Anterior cingulate cortex (tissue), 58 donors: ENCODE measurements at places on chromosomes 5 and 9.

DNA sequence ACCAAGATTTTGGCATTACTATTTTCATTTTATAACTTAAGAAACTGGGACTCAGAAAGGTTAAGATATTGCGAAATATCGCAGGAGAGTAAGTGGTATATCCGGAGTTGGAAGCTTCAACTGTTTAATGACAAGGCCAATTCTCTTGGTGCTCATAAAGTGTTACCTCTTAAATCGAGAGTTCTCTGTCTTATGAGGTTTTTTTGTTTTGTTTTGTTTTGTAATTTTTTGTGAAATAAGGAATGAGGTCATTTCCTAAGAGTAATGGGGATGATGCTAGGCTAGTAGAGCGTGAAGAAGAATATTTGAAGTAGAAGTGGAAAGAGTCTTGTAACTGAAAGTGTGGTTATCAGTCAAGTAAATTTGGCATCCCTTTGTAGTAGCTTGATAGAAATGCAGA lies 183.2 kb upstream of the DAB2 start:
- no peak for DNase-seq

- no peak for DNase-seq
Measured at GRCh38 chr5:78810098-78810920, 161.7 kb upstream of the LHFPL2 start.

GRCh38 chr9:68895741-68896478 lies 118.0 kb downstream of the PRKACG start:
- DNase-seq, result no peak

DNA sequence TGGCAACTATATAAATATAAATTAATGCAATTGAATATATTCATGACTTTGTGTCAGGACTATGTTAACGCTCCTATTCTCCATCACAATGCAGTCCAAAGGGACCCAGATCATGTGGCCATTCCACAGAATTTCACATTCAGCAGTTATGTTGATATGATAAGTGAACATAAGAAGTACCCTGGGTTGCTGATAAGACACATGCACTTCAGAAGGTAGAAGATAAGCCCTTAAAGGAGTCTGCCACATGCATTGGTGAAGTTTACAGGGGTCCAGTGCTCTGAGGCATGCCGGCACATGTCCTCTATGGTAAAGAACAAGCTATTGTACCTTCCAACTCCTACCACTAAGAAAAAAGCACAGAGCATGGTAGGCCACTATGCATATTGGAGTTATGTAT lies 76.4 kb downstream of the PHAX start:
- DNase-seq, result no peak

DNA sequence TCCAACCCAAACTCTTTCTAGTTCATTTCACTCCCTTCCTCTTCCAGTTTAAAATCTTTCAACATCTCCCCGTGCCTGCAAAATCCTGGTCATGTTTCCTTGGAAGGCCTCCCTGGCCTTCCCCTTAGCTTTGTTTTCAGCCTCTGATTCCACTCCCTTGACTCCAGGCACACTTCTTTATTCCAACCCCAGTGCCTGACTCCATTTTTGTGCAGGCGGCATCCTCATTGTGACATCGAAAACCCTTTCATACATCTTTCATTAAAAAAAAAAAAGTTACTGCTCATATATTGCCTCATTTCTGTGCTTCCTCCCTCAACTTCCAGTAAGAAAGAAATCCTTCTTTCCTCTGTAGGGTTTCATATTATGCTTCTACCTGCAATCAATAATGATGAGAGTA lies 7.1 kb upstream of the TNFSF8 start:
- no peak for DNase-seq

DNA sequence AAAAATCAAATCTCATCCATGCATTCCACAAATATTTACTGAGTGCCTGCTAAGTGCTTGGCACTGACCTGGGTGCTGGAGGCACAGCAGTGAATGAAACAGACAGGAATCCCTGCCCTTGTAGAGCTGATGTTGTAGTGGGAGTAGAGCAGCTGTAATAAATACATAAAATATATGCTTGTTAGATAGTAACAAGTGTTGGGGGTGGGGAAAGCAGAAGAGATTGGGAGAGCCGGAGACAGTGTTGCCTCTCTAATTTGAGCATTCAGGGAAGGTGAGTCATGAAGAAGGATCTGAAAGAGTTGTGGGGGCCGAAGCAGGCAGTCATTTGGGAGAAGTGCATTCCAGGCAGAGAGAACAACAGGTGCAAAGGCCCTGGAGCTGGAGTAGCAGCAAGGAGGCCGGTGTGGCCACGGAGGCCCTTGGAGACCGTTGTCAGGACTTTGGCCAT lies 97.9 kb downstream of the ZNF618 start:
- DNase-seq, result no peak

GRCh38 chr5:141512911-141513626 lies 24.2 kb downstream of the PCDHGC5 start:
- DNase-seq, result peak; percentile 74

DNA sequence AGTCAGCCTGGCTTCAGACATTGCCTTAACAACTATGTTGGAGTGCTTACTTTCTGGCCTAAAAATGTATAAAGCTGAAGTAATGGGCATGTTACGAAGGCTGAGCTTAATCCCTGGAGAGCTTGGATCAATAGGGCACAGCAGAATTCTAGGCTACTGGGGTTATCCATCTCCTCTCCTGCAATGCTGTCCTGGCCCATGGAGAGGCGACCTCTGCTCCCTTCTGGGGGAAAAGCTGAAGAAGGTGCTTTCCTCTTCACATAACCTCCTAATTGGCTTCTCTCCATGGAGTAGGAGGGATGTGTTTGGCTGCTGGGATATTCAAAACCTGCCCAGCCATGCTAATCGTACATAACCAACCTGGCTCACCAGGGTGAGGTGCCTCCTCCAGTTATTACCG lies 403.5 kb downstream of the DMRT2 start:
- no peak for DNase-seq

DNA sequence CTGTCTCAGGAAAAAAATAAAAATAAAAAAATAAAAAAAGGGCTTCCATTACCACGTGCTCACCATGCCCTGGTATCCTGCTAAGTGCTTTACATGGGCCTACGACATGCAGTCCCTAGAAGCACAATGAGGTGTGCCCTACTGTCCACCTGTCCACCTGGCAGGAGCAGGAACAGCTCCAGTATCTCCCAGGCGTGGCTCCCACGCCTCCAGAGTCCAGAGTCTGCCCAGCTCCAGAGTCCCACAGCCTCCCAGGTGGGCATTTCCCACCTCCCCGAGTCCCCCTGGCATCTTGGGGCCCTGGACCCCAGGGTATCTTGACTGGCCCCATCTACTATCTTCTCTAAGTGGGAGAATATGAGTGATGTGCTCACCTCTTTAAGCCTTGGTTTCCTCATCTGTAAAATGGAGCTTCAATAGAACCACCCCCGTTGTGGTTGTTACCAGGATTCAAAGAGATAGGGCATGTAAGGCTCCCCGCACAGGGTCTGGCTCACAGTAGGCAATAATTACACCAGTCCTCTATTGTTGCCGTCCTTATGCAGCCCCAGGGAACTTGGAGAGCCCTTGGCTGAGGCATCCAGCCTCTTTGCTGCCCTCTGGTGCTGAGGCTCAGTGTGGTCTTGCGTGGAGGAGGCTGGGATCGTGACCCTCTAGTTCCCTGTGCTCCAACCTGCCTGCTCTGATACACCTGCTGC lies 8.9 kb downstream of the CXCL14 start:
- no peak for DNase-seq

- DNase-seq, result no peak
Measured at GRCh38 chr9:95572381-95573151, 55.8 kb upstream of the PTCH1 start.

- DNase-seq, result no peak
Measured at GRCh38 chr9:35114840-35115628, 628 bp downstream of the ATOSB start.

- no peak for DNase-seq
Measured at GRCh38 chr5:159712672-159713071, 203.6 kb upstream of the ADRA1B start.

DNA sequence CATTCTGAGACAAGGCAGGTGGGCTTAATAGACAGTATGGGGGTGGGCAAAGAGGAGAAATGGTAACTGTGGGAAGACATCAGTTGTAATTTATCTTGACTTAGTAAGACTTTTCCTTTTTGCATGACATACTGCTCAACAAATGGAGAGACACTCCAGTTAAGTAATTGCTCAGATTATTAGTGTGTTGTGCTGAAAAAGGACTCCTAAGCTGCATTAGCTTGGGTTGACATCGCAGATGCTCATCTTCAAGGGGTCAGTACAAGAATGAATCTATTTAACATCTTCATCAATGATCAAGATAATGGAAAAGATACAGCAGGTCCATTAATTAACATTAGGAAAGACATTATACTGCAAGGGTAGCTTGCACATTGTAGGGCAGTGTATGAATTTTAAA lies 181.1 kb upstream of the ELAVL2 start:
- no peak for DNase-seq

GRCh38 chr9:121216271-121216805 lies 14.7 kb upstream of the RAB14 start:
- DNase-seq, result no peak

DNA sequence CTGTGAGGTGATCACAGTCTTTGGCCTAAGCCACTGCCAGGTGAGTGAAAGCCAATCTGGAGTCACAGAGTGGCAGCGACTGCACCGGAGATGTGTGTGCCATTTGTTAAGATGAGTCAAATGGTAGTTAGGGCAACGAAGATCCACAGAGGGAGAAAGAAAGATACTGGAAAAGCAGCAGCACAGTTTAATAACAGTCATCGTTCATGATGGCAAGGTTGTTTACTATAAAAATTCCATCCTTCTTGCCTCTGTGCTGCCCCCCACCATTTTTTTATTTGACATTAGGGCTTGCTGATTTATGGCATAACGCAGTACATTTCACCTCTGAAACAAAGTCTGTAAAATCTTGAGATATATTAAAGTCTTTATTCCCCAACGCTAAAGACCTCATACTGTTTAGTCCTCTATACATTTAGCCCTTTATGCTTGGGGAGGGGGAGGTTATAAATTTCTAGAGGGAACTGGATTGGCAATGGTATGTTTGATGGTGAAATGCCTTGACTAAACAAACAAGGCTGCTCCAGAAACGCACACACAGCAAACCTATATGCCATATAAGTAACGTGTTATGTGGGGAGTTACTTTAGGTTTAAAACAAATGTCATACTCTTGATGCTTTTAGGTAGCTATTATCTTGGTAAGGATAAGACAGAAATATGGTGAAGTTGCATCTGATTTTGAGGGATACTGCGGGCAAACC lies 55.8 kb upstream of the ABL1 start:
- no peak for DNase-seq

DNA sequence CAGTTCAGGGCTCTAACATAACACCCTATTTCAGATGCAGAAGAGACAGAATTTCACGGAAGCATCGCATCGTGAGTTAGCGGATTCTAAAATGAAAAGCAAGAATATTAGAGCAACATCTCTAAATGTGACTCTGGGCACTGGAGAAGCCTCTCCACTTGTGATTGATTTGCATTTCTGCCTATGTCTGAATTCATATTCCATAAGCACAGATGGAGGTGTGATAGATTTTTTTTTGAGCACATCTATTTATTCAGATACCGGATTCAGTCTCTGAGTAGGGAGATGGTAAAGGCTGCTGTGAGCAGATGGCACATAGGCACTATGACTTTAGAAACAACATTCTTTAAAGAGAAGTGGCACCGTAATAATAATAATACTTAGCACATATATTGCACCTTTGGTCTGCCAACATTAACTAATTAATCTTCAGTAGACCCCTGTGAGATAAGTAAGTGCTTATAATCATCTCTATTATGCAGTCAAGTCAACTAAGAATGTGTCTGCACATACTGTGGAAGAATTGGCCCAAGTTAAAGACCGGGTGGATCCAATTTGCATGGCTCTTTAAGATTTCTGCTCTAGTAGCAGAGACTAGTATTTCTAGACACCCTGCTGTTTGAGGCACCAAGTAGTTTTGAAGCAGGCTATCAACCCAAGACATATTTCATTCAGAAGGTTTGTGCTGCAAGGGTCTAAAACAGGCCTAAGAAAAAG lies 685.0 kb downstream of the CETN3 start:
- DNase-seq, result no peak

GRCh38 chr5:176776141-176776865 lies 34.1 kb upstream of the UNC5A start:
- DNase-seq, result no peak
